EH (cell line): ENCODE measurements at places on chromosomes 16 and 17.

- peak; percentile 60 for DNase-seq
Measured at GRCh38 chr17:50239937-50240336, 34.3 kb upstream of the TMEM92 start.

GRCh38 chr16:25060920-25061319 is 45.8 kb upstream of the ARHGAP17 start:
- no peak for DNase-seq

DNA sequence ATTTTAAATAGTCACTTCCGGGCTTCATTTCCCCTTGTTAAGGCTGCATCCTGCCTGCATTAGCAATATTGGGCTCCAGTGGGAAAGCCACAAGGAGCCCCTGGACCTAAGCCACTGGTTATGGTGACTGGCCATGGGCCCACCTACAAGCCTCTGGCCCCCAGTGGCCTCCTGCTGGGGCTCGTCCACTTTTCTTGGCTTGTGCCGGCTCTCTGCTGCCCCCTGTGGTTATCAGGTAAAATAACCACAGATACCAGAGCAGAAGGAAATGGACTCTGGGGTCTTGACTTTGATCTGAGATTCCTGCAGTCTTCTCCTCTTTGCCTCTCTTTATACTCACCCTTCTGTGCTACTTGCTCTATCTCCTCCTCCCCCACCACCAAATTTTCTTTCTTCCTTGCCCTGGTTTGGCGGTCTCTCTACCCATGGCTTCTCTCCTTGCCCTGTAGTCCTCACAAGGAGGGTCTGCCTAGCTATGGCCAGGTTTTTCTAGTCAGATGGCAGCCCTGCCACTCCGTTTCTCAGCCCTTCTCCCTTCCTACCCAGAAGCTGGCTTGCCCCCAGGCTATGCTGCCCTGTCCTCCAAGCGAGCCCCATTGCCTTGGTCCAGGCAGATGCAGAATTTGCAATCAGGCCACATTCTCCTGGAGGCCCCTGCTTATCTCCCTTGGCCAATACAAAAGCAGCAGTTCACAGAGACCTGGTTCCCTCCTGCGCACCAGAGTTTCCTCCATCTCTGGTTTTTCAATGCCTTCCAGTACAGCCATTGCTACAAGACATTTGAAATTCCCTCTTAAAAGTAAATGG is 82.9 kb upstream of the RCVRN start:
- DNase-seq: peak; percentile 22

GRCh38 chr16:85759631-85760419 is 8.9 kb upstream of the C16orf74 start:
- DNase-seq: no peak

DNA sequence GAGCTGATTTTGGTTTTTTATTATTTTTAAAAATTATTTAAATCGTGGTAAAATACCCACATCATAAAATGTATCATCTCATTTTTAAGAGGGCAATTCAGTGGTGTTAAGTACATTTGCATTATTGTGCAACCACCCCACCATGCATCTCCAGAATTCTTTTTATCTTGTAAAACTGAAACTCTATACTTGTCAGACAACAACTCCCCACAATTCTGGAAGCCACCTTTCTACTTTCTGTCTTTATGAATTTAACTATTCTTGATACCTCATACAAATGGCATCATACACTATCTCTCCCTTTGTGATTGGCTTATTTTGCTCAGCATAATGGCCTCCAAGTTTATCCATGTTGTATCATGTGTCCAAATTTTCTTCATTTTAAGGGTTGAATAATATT is 97.9 kb downstream of the HS3ST3B1 start:
- no peak for DNase-seq

GRCh38 chr17:42117397-42118125 is 3.6 kb downstream of the KAT2A start:
- no peak for DNase-seq

DNA sequence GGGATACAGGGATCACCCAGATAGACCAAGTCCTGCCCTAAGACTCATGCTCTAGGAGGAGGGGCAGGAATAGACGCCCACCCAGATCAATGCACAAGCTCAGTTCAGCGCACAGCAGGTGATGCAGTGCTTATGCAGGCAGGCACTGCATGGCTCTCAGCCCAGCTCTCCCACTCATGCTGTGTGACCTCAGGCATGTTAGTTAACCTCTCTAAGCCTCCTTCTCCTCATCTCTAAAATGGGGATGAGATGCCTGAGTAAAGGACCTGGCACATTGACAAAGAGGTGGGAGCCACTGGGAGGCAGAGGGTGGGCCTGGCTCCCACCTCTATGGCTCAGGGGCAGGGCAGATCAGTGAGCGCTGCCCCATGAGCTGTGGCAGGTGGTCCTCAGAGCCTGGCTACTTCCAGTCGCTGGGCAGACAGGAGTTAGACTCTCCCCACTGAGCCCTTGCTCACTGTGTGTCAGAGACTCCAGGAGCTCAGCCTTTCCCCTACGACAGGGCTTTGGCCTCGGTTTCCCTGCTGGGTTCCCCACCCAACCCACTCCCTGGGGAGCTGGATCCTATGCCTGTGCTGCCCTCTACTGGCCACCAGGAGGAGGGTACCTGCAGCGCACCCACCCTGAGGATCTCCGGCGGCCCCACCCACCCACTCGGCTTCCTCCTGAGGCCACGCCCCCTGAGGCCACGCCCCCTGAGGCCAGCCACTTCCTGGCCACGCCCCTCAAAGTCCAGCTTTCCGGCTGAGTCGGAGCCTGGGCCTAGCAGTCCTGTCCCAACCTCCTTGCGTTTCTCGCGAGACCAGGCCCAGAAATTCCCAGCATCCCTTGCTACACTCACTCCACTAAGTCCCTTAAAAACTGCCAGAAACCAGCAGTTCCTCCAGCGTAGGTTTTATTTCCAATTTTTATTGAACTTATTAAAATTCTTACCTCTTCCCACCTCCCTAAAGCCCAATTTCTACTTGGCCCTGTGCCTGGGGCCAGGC is 196.1 kb downstream of the GSG1L start:
- peak; percentile 82 for DNase-seq

GRCh38 chr16:17211797-17212196 is 259.0 kb downstream of the XYLT1 start:
- no peak for DNase-seq

DNA sequence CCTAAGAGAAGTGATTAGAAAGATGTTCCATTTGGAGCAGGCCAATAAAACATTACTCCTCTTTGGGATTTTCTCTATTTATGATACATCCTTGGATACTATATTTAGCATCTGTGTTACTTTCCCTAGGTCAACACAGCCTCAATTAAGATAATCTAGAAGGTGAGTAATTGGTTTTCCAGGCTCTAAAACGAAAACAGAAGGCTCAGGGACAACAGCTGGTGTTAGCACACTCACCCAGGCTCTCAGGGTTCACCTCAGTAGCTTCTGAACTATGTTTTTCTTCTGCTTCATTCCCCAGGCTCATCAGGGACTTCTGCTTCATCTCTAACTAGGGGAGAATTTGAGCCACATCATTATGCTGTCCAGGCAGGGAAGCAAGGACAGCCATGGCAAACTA is 76.6 kb downstream of the ZZEF1 start:
- DNase-seq: no peak

- peak; percentile 25 for DNase-seq
Measured at GRCh38 chr17:20271011-20271610, 196.2 kb downstream of the LGALS9B start.

DNA sequence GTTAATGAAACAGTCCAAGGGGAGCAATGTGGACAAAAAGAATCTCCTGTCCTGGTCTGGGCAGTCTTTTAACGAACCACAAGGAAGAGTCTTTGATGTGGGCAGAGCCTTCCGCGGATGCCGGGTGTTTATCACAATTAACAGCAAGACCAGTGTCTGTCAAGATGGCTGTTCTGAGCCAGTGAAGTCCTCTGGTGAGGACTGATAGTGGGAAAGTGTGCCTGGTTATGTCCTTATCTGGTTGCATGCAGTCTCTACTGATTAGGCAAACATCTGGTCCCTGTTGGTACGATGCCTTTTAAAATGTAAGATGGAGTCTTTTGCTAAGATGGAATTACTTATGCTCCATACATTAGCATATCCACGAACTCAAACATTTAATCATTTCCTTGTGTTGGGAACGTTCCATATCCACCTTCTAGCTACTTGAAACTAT is 88.5 kb downstream of the ZNF18 start:
- no peak for DNase-seq

DNA sequence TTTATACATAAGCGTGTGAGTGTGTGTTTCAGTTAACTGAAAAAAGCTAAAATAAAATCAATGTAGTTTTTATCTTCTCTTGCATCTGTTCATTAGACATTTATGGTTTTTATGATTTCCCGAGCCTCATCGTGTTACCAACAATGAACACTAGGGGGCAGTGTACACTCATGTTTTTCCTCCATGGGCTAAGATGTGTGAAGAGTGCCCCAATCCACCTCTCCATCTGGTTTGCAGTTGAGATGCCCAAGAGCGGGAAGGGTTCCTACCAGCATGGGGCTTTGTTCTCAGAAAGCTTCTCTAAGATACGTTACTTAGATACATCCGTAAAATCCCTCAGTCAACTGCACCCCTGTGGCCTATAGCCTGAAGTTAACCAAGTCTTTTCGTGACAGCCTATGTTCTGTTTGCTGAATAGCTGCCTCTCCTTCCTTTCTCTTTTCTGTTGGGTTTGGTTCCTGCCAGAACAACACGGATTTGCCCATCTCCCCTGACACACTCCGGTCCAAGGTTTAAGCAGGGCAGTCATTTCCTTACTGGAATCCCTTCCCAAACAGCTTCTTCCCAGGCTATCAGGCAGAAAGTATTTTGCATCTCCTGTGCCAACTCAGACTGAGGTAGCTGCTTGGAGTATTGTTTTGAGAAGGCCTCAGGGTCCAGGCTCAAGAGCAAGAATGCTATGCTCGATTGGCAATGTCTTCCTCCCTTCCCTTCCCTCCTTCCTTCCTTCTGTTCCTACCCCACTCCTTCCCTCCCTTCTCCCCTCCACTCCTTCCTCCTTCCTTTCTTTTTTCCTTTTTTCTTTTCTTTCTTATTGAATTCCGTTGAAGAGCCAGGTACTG is 12.9 kb upstream of the ELAC2 start:
- DNase-seq: peak; percentile 53

DNA sequence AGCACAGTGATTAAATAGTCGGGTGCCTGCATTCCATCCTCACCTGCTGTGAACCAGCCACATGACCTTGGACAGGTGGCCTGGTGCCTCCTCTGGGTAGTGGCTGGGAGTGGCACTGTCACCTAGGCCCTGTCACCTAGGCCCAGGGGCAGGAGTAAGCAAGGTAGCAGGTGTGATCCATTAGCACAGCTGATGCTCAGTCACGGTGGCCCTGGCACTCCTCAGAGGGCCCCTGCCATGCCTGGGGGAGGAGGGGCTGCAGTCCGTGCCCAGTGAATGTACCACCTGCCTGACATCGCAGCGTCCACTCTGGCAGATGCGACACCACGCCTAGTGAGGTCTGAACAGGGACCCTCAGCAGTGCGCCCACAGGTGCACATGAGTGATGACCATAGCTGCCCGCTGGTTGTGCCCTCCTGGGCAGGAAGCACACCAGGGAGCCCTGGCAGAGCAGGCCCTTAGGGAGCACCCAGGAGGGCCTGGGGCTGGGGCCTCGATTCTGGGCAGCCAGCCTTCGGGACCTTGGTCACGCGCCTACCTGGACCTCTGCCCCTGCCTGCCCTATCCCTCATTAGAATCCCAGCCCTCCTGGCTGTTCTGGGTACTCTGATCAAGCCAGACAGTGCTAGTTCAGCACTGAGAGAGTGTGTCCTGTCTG is 33.1 kb upstream of the CRISPLD2 start:
- no peak for DNase-seq

- DNase-seq: peak; percentile 21
Measured at GRCh38 chr17:65674246-65675045, 113.0 kb upstream of the AXIN2 start.

GRCh38 chr16:49013727-49014080 is 267.9 kb downstream of the CBLN1 start:
- no peak for DNase-seq

- DNase-seq: no peak
Measured at GRCh38 chr16:30728899-30729672, 19.1 kb upstream of the PHKG2 start.

- peak; percentile 52 for DNase-seq
Measured at GRCh38 chr17:15999974-16000827, 577 bp downstream of the TTC19 start.

DNA sequence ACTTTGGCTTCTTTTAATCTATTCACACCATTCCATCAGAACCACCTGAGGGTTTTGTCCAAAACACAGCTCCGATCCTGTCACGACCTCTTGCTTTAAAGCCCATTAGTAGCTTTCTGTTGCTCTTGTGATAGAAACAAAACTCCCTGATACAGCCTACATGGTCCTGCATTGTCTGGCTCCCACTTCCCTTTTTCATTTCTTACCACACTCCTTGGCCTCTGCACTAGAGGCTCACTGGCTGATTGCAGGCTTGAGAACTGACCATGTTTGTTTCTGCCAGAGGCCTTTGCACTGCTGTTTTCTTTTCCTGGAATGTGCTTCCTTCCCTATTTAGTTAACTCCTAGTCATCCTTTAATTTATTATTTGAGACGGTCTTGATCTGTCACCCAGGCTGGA is 23.7 kb downstream of the IST1 start:
- no peak for DNase-seq

GRCh38 chr17:61324950-61325349 is 74.7 kb upstream of the TBX2 start:
- no peak for DNase-seq

DNA sequence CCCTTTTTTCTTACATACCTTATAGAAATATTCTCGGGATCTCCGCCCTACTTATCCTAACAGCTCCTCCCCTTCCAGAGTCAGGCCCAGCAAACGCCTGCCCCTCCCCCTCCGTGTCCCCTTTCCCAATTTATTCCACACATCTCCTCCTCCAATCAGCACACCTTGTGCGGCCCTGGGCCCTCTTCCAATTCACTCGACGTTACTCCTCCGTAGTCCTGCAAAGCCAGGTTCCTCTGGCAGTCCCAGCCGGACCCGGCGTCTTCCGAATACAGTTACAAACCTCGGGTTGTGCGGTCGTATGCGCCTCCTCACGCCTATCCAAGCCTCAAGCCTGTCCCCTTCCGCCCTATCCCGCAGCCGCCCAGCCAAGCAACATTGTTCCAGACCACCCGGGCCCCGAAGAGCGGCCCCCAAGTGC is 677 bp downstream of the CBX1 start:
- DNase-seq: peak; percentile 71

DNA sequence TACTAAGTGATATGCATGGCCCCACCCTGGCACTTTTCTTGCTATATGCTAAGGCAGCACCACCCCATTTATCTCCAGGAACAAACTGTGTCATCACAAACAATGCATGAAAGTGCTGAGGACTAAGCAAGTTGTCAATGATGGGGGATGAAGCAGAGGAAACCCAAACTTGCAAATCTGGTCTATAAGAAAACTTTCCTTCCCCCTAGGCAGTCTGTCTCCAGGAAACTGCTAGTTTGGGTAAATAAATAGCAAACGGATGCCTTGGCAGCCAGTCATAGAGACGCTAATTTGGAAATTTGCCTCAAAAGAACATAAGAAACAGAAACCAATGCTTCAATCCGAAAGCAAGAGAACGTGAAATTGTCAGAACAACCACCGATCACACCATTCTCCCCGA is 5.6 kb upstream of the HSBP1 start:
- peak; percentile 92 for DNase-seq

DNA sequence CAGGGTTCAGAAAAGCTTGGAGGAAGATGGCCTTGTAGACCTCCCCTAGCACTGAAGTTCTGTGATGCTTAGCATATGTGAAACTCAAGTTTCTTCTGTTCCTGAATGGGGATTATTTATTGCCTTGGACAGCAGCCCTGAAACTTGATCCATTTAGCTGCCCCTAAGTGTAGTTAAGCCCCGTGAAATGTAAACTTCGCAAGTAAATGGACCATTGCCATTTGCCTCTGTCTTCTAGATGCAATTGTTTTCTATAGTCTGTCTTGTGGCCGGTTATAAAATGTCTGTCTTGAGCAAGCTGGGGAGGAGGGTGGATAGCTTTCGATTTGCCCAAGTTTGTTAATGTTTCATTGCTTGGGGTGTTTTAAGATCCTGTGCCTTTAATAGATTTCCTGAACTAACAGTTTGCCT is 261.8 kb downstream of the CDH13 start:
- peak; percentile 88 for DNase-seq
